Stimulated activated CD8-positive, alpha-beta memory T cell treated with anti-CD3 and anti-CD28 coated beads, Interleukin-2, amount 100 ng/mL, for 48 hours (primary cell): ENCODE measurements at places on chromosomes 5 and 9.

DNA sequence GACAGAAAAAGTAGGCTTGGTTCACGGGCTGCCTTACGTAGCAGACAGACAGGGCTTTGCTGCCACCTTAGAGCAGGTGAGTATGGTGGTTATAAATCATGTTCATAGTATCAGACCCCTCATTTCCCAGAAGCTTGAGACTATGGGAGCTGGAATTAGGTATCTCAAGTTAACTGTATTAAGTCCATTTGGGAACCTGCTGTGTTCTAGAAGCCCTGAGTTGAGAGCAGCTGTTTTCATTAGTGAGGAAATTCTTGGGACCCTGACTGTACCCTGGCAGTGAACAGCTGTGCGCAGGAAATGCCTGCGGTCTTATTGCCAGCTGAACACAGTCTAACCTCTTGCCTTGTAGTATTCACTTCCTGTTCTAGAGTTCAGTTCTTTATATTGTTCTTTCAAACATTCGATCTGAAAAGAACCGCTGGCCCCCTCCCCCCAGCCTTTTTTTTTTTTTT is 29.8 kb downstream of the UGCG start:
- DNase-seq: peak; percentile 13

DNA sequence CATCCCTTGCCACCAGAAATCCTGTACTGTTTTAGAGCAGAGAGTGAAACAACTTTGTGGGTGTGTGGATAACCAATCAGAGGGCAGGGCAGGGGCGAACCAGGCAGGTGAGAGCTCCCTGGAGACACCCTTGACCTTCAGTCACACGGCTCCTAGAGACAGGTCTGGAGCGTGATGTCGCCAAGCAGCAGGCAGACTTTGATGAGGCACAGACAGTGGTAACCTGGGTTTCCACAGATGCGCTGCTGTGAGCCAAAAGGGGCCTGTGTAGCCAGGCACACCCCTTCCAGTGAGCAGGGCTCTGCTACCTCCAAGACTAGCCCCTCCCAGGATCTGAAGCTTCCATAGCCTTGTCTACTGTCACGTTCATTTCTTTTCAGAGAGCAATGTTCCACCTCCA is 317.8 kb upstream of the ADCY2 start:
- no peak for DNase-seq

DNA sequence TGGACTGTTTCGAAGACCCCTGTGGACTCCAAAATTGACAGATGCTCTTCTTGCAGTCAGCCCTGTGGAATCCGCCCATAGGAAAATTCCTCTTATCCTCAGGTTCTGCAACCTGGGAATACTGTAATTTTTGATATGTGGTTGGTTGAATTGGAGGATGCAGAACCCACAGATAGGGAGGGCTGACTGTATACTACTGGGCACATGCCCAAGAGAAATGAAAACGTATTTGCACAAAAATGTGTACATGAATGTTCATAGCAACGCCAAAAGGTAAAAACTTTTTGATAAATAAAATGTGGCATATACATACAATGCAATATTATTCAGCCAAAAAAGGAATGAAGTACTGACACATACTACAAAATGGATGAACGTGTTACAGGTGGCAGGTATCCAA is 1.9 kb upstream of the SNAPC3 start:
- no peak for DNase-seq

- DNase-seq: no peak
Measured at GRCh38 chr5:9905661-9906060, 275.5 kb upstream of the TAS2R1 start.

GRCh38 chr5:172173564-172174153 is 14.4 kb downstream of the STK10 start:
- DNase-seq: peak; percentile 83

DNA sequence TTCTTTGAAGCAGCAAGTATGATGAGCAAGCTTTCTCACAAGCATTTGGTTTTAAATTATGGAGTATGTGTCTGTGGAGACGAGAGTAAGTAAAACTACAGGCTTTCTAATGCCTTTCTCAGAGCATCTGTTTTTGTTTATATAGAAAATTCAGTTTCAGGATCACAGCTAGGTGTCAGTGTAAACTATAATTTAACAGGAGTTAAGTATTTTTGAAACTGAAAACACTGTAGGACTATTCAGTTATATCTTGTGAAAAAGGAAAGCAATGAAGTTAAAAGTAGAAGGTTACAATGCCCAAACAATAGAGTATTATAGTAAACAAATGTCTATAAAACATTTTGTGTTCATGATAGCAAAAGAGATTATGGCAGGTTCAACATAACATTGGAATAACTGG is 88.6 kb downstream of the JAK2 start:
- DNase-seq: no peak

GRCh38 chr5:33153831-33154230 is 286.9 kb upstream of the TARS1 start:
- DNase-seq: no peak

- DNase-seq: no peak
Measured at GRCh38 chr5:95623706-95624105, 3.8 kb downstream of the GPR150 start.

DNA sequence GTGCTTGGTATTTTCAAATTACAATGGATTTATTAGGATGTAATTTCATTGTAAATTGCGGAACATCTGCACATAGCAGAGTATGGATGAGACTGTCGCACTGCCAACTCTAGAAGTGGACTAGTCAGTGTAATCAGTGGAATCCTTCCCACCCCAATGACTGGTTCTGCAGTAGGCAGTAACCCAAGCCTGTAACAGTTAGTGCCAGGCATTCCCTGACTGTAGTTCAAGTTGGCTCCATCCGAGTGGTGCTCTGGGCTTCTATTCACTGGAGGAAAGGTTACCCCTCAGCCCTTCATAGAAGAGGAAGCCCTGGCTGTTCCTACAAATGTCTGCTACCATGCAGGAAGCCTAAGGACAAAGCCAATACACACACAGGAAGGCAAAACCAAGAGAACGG is 23.2 kb downstream of the AK3 start:
- DNase-seq: no peak

GRCh38 chr5:31860726-31861433 is 221.9 kb downstream of the PDZD2 start:
- no peak for DNase-seq

DNA sequence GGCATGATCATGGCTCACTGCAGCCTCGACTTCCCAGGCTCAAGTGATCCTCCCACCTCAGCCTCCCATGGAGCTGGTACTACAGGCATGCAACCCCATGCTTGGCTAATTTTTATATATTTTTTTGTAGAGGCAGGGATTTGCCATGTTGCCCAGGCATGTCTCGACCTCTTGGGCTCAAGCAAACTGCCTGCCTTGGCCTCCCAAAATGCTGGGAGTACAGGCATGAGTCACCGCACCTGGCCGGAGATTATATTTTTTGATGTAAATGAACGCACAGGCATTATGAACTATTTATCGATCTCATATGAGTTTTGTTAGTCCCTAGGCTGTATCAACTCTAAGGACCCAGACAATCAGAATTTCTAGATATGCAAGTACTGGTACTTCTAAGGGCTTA is 25.5 kb upstream of the CEP120 start:
- no peak for DNase-seq

DNA sequence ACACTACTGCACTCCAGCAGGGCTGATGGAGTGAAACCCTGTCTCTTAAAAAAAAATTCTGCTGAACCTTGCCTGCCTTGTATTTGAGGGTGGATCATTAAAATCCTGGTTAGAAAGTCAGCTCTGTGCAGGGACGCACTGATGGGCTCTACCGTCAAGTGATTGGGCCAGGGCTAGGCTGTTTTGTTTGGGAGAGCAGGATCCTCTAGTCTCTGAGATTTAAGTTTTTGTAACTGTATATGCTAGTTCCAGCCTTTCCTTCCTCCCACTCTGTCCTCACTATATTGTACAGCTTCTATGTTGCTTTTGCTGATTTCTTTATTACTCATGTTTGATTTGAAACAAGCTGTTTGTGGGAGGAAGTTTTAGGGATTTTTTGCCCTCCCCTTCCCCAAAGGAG is 11.5 kb downstream of the DDX4 start:
- DNase-seq: no peak
